Stimulated activated CD4-positive, alpha-beta T cell treated with anti-CD3 and anti-CD28 coated beads, TNF-alpha, amount 100 ng/mL, for 1 hour (primary cell): ENCODE measurements at places on chromosomes 12 and 14.

- no peak for DNase-seq
These were observed 16.8 kb upstream of the DYNC1H1 start for GRCh38 chr14:101947577-101947903.

GRCh38 chr12:3607821-3608220 is 116.8 kb downstream of the PRMT8 start:
- no peak for DNase-seq

DNA sequence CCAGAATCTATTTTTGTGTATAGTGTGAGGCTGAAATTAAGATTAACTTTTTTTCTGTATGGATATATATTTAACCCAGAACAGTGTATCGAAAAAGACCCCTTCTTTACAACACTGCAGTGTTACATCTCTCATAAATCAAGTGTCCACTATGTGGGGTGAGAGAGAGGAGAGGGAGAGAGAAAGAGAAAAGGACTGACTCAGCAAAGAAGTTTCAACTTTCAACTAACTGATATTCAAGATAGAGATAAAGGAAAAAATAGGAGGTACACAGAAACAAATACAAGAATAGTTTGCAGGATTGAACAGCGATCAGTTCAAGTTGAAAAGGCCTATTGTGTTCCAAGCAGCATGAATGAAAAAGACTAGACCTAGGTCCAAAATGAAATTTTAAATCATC is 126.7 kb upstream of the NEDD1 start:
- DNase-seq, result no peak

- DNase-seq, result no peak
These were observed 22.6 kb upstream of the AMIGO2 start for GRCh38 chr12:47102406-47102805.

GRCh38 chr14:45364565-45365156 is 111.7 kb upstream of the MIS18BP1 start:
- DNase-seq, result no peak

DNA sequence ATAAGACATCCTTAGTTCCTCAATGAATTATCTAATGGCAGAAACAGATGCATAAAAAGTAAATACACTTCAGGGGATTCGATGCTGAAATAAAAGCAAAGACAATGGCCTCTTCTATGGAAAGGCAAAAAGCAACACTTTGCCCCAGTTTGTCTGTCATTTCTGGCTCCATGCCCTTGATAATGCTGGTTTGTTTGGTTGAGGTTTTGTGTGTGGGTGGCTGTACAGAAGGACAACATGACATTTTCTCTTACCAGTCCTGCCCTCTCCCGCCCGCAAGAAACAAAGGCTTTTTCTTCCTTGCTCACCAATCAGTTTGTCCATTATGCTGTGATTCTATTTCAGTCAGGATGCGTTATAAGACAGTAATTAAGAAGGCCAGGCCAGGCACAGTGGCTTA is 18.1 kb upstream of the WDR89 start:
- DNase-seq, result no peak
